ENCODE measurements at places on chromosomes 3 and 15. TPM values are rescaled to one million over a fixed set of nuclear protein-coding genes. Genes with fewer than 3 reads are reported as not detected.

The NLGN1 gene
- total RNA-seq, result 51.8 TPM

The NRG4 gene
- total RNA-seq, result 6.1 TPM

The CADPS gene
- 19.2 TPM for total RNA-seq

- no peak for DNase-seq
Observed at GRCh38 chr15:56812221-56812620, 78.9 kb upstream of the ZNF280D start.

DNA sequence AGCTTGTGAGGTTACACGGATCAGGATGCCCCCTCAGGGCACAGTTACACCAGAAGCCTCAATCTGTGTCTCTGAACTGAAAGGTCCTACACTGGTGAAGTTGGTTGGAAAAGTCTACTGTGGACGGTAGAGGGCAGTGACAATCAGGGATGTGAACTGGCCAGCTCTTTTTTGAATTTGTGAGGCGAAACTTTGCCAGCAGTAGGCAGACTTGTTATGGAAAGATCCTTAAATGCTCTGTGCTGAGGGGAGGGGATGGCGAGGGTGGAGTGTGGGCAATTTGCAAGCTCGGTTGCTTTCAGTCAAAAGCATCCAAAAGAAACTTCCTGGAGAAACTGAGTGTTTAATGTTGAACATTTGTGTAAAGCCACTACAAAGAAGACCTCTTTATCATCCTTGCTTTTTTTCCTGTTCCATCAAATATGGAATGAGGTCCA lies 127.4 kb upstream of the ABHD17C start:
- DNase-seq, result peak; percentile 49

- no peak for DNase-seq
Observed at GRCh38 chr3:60609446-60609845, 641.8 kb downstream of the FHIT start.
